ENCODE measurements at places on chromosomes 3 and 15.

- no peak for DNase-seq
These were observed 183.3 kb downstream of the TNIK start for GRCh38 chr3:171276923-171277322.

DNA sequence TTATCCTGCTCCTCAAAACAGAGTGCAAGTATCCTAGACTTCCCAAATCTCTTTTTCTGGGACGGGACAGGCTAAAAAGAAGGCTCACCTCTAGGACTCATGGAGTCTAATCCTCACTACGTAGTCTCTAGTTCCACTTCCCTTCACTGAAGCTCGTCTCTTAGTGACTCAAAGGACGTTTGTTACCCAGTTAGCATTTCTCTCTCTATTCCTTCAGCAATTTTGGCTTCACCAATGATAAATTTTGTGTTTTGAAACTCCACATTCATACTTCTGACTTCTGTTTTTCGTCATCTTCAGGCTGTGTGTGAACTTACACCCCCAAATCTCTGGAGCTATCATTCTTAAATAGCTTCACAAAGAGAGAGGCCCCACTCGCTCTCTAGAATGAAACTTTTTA, 627.1 kb downstream of the NAALADL2 start:
- DNase-seq, result no peak

DNA sequence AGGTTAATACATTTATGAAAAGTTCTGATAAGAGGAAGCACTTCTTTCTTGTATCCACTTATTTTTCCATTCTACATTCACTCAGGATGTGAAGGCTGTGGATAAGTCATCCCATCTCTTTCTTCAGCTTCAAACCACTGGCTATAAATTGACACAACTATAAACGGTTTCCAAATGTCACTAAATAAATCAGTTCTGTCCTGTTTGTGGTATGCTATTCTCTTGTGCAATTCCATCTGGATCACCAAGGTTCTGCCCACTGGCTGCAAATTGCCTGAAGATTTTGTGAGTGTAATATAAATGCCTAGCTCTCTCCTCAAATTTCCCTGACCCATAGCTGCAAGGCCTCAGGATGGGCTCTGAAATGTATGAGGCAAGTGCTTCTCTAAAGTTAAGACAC, 7.1 kb upstream of the LMOD3 start:
- no peak for DNase-seq

GRCh38 chr3:130395916-130396315, 50.4 kb downstream of the COL6A5 start:
- no peak for DNase-seq
